CD14-positive monocyte (primary cell): ENCODE measurements at places on chromosomes 1 and 21.

DNA sequence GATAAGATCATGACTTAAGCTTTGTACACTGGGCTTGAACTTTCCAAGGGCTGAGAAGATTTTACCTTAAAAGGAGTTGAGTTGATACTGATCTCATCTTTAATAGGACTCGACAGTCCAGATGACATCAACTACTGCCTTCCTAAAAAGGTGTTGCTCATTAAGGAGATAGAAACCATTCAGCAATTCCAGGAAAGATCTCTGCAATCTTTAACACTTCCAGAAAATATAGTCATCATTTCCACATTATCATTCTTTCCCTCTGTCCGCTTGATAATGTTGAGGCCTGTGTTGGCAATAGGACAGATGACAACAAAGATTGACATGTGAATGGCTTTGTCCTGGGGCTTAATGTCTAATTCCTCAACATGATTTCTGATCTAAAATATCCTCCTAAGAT, 145.4 kb upstream of the C1orf21 start:
- DNase-seq, result no peak

GRCh38 chr1:233613252-233614172, at the start of gene KCNK1:
Gene KCNK1 (plus strand): TSS chr1:233614106. CDS start chr1:233614172, 66 bp downstream.
- no peak for DNase-seq

- no peak for DNase-seq
Measured at GRCh38 chr1:7641587-7642417, 129.3 kb upstream of the VAMP3 start.

- DNase-seq, result no peak
Measured at GRCh38 chr1:192401825-192402224, 85.0 kb downstream of the RGS21 start.

DNA sequence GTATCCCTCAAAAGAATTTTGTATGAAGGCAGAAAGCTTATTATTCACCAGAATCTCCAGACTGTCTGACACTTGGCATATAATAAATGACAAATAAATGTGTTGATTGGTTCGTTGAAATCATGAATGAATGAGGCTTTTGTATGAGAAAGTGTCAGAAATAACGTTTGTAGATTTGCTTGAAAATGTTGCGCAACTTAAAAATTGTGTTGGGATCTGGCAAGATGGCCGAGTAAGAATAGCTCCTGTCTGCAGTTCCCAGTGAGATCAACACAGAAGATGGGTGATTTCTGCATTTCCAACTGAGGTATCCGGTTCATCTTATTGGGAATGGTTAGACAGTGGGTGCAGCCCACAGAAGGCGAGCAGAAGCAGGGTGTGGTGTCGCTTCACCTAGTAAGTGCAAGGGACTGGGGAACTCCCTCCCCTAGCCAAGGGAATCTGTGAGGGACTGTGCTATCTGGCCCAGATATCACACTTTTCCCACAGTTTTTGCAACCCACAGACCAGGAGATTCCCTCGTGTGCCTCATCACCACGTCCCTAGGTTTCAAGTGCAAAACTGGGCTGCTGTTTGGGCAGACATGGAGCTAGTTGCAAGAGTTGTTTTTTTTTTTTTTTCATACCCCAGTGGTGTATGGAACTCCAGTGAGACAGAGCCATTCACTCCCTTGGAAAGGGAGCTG, 759.0 kb downstream of the LTN1 start:
- no peak for DNase-seq

DNA sequence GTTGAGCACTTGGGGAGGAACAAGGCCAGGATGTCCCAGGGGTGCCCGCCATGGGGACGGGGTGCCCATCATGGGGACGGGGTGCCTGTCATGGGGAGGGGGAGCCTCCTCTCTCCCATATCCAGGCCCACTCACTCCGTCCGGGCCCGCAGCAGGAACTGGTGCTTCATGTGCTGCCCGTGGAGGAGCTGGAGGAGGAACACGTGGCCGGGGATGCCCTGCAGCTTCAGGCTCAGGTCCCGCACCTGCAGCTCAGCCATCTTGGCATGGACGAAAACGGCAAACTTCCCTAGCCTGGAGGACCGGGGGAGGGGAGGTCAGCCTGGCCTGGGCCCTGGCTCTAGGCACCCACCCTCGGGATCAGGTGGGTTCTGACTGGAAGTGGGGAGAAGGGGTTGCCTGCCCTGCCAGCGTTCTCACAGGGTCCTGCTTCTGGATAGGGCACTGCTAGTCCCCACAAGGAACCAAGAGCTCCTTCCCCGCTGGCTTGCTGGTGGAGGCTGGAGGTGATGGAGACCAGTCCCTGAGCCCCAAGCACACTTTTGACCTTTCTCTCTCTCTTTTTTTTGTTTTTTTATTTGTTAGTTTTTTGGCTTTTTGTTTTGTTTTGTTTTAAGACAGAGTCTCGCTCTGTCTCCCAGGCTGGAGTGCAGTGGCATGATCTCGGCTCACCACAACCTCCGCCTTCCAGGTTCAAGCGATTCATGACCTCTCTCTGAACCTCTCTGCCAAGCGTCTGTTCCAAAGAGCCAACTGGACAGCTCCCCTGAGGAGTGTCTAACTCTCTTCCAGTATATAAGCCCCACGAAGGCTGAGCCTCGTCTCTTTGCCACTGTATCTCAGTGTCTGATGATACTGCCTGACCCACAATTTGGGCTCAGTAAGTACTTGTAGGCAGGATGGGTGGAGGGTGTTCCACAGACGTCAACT, 9.9 kb downstream of the ARHGEF19 start:
- no peak for DNase-seq

GRCh38 chr1:206803221-206803730, 31.0 kb upstream of the IL10 start:
- no peak for DNase-seq

DNA sequence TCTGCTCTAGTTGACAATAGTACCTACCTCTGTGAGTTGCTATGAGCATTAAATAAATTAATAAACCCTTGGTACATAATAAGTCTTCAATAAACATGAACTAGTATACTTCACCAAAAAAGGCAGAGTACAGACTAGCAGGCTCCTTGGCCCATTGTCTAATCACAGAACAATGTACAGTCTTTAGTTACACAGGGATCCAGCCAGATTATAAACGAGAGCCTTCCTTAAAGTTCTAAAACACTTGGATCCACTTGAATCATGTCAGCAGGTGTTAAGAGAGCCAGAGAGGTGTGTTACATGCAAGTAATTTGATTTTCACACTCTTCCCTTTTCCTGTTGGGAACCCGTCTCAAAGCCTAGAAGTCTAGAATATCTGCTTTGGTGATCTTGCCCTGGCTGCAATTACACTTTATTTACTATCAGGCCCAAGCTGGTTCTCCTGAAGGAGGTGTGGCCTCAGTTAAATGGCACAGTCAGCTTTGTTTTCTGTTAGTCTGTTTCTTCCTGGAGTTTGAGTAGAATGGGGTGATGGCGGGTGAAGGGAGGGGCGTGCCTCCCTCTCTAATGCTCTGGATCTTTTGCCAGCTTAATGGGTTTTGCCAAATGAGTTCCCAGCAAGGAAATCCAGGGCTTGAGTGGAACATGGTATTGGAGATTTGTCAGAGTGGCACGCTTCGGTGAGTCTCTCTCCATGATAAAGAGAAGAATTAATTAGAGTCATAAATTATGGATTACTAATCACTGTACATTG, 570.9 kb upstream of the CAMK1G start:
- no peak for DNase-seq

GRCh38 chr1:84350104-84350503, 48.2 kb upstream of the DNASE2B start:
- no peak for DNase-seq

DNA sequence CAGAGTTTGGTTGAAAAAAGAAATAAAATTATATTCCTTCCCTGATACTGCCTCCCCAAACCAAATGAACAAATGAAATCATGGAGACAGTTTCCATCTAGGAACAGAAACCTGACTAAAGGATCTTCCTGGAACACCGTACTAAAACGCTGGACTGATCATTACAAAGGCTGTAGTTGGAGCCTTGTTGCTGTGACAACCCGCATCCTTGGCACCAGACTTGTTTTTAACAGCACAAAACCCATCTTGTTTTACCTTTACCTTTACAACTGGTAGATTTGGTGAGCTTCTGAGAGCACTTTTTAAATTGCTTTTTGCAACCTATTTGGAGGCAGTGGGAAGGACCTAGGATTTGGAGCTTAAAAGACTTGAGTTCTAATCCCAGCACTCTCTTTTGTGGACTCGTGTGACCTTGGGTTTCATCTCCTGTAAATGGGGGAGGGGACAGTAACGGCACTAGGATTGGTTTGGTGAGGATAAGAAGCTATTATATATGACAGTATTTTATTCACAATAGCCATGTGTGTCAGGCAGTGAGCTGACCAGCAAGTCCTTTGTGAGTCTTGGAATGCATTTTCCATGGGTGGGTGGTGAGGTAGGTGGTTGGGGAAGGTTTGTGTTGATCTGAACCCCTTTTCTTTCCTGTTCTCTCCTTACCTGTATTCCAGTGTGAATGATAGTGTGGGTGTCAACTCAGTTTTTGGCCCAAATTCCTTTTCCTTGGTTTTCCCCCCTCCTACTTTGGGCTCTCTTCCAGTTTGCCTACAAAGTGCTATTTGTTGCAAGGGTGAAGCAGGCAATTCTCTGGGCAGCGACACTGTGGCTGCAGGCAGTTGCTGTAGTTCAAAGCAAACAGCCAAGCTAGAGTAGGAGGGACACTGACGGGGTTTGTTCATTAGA, 12.6 kb downstream of the LRRC8D start:
- no peak for DNase-seq

DNA sequence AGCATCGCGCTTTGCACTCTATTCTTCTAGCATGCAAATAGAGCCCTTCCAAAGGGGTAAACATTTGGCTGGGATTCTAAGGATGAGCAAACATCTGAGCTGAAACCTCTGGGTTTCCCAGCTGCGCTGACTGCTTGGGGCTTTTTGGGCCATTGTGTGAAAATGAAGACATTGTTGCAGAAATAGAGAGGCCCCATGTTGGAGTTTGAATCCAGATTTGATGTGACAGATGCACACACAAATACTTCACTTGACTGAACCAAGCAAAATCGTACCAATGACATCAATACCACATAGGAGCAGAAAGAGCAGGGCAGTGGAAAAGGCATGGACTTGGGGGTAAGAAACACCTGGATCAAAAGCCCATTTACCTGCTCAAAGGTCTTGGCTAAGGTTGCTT, 144.6 kb upstream of the HMGB4 start:
- no peak for DNase-seq

DNA sequence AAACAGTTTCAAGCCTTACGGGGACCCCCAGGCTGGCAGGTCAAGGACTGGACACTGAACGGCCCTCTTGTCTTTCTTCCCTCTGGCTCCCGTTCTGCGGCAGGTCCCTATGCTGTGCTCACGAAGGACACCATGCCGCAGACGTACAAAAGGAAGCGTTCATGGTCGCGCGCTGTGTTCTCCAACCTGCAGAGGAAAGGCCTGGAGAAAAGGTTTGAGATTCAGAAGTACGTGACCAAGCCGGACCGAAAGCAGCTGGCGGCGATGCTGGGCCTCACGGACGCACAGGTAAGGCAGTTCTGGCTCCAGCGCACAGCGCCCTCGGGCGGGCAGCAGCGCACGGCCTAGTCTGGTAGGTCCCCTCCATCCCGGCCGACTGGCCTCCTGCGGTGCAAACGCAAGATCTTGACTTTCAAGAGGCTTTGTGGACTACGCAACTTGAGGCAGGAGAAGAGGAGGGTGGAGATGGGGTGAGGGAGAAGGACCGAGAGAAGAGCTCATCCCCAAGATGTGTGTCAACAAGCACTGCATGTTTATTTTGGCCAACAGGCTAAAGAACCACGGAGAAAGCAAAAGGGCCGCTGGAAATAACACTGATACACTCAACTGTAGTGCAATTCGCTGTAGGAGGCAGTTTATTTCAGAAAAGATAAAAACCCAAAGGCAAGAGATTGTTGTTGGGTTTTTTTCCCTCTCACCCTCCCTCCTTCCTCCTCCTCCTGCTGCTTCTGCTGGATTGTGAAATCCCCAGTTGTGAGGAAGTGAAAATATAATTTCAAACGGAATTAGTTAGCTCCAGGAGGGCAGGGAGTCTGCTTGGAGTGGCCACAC, 3.0 kb downstream of the HLX start:
- peak; percentile 83 for DNase-seq

DNA sequence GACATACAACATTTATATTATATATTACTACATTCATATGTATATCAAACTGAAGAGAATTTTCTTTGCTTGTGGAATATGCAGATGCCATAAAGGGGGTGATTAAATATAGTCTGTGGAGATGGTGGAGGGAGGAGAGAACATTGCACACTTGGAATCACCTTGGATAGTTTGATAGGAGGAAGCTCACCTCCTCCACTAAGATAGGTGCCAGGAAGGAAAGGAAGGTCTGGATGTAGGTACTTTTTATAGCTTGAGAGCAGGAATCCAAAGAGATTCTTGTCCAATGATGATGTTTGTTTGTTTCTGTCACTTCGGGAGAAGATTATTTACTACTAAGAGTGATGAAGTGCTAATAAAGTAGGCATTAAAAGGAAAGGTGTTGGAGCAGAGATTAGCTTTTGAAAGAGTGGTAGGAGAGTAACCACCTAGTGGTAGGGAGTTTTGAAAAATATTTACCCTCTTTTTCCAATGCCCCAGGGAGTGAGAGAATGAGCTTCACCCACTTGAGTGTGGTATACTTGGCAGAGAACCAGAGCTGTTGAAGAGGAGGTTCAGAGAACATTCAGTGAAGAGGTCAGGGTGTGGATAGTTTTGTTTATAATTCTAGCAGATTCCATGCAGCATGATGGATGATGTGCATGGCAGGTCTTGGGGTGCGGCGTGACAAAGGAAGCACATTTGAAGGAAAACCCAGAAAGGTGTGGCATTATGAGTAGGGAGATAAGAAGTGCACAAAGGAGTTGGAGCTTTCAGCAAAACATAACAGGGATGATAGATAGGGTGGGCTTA, 145.0 kb downstream of the PATJ start:
- no peak for DNase-seq

DNA sequence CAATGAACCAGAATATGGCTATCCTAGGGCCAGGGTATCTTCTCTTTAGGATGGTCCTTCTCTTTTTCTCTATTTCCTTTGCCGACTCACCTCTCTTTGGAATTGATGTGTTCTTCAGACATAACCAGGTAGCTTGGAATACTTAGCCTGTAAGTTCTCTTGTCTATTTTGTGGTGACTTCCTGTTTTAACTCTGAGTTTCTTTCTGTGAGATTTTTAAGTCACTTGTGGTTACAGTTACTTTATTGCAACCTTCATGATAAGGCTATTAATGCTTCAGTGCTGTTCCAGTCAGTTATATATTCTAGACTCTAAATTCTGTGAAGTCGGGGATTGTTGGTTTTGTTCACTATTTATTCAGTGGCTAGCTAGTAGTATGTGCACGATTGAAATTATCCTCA, 46.2 kb downstream of the DISP1 start:
- no peak for DNase-seq
